ENCODE measurements at places on chromosomes 3 and 15. TPM values are rescaled to one million over a fixed set of nuclear protein-coding genes. Genes with fewer than 3 reads are reported as not detected.
A peak's percentile ranks its signal among the peaks of the same experiment; 100 is the strongest.

GRCh38 chr3:134002306-134002705, 27.4 kb downstream of the SLCO2A1 start:
- peak; percentile 56 for DNase-seq

Gene MTFMT
- total RNA-seq: 17.8 TPM

DNA sequence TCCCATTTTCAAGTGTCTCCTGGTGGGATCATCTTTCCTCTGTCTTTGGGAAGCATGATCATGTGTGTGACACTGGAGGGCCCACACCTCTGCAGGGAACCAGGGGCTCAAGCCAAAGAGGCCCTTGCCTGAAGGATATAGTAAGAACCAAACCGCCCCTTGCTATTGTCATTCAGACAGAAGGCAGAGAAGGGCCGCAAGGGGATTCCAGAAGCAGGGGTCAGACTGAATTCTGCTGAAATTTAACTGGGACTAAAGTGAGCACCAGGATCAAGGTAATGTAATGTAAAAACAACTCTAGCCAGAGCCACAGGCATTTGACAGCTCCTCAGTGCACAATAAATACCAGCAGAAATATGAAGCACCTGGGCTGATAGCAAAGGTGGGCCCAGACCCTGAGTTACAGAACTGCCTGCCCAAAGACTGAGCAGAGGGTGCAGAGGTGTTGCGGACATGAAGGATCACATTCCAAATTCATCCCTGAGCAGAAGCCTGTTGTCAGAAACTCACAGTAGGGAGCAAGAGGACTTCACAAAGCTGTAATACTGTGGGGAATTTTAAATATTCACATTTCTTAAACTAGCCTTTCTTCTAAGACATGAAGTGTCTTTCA, 46.0 kb upstream of the RASGRF1 start:
- DNase-seq: no peak

DNA sequence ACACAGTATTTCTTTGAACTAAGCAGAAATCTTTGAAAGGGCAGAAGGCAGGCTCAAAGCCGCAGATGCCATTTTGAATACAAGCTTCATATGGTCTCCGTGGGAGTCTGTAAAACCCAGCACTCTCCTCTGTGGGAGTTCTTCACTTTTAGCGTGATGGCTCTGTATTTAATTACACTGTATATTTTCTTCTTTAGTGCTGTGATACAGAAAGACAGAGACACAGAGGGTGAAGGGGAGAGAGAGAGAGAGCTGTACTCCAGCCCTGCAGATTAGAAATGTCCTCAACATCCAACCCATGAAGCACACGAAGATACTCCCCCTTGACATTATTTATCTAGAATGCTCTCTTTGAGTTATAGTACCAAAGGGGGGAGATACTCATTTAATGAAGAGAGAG, 752.6 kb upstream of the NR2F2 start:
- no peak for DNase-seq

- no peak for DNase-seq
These were observed 40.4 kb downstream of the CACNA1D start for GRCh38 chr3:53534676-53535400.

- DNase-seq: no peak
These were observed 23.5 kb downstream of the IL12A start for GRCh38 chr3:160012108-160012507.

Gene ANKRD63
- total RNA-seq: not detected
